ENCODE measurements at places on chromosomes 16 and 17.

GRCh38 chr17:1473841-1474240 is 17.8 kb upstream of the CRK start:
- no peak for DNase-seq

DNA sequence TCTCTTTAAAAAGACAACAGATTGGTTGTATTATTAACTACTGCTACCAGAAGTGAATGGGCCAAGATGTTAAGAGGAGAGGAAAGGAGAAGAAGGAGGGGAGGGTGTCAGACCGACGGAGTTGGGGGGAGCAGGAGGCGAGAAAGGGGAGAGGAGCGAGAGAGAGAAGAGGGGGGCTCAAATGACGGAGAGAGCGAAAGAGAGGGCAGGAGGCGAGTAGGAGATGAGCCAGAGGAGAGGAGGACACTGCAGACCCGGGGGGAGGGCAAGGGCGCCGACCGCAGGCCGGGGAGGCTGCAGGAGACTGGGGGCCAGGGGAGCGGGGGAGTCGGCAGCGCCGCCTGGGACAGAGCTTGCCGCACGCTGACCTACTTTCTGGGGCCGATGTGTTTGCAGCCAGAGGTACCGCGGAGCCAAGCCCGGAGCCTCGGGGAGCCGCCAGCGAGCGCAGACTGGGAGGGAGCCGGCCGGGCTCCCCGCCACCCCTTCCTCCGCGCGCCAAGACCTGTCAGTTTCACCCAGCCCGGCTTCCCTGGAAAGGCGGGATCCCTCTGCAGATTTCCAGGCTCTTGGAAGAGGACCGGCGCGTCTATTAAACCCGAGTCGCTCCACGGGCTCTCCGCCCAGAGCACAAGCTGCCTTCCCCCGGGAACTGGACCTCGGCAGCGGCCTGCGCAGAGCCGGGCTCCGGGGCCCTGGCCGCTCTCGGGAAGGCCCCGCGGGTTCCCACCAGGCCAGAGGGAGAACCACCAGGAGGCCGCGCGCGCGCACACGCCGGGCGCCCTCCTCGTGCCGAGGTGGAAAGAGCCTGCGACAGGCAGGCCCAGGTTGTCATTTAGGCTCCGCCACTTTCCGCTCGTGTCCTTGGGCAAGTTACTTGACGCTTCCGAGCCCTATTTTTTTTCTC is 74.6 kb downstream of the CMC2 start:
- DNase-seq = peak; percentile 64

DNA sequence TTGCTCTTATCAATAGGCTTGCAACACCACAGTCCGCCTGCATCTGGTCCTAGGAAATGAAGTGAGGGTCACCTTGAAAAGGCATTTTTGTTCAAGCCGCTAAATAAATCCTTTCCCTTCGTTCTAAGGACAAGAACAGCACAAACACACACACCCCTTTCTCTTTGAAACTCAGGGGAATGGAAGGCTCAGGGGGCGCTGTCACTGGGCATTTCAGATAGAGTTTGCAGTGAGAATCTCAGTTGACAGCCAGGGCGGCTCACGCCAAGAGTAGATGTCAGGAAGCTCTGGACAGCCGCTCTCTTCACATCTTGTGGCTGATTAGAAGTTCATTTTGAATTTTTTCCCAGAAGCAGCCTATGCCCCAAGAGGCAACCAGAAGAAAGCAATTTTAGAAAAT is 39.8 kb downstream of the ABAT start:
- no peak for DNase-seq

DNA sequence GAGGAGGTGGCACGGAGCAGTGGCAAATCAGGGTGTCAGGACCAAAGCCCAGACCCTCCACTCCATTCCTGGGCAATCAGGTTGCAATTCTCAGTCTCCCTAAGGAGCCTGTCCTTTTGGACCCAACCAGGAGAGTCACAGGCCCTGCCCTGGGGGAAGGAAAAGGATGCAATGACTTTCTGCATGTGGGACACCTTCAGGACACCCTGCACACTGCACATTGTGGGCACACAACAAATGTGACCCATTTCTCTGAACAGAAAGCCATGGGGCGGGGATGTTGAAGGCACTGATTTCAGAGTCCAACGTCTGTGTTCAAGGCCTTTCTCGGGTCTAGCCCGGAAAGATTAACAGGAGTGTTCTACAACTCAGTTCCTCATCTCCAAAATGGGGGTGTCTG is 286.2 kb upstream of the FOXF1 start:
- no peak for DNase-seq

DNA sequence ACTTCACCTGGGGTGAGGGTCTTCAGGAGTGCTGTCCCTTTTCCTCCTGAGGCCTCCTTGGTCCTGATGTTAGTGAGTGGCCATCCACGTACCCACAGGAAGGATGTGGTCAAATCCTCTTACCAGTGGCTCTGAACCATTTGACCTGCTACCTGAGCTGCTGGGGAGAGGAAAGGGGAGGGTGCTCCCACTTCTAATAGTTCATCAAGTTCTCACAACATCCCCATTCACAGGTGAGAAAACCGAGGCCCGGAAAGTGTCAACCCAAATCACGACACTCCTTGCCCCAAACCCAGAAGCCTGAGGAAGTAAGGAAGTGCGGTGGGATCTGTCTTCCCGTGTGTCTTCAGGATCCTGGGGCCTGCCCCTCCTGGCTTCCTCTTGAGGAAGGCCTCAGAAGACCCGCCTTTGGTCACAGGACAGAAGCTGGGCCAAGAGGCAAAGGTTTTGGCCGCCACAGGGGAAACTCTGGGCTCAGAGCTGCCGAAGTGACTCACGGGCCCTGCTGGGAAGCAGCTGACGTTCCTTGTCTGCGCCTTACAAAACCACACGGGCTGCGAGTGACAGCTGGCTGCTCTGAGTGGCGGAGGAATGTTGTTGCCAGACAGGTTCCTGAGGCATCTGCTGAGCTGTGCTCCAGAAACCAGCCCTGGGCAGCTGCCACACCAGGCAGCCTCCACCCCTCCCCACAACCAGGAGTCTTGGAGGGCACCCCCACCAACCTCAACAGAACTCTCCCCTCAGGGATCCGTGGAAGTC is 13.9 kb upstream of the KIFC3 start:
- DNase-seq = peak; percentile 95

- DNase-seq = no peak
Observed at GRCh38 chr16:88971371-88972097, 5.5 kb downstream of the CBFA2T3 start.

- no peak for DNase-seq
Observed at GRCh38 chr17:16415031-16415924, at the start of gene TRPV2. Gene TRPV2, plus strand, starts transcription at chr17:16415571. Its CDS starts 2,098 bp downstream, at chr17:16417669.

GRCh38 chr16:31880322-31880979 is 6.8 kb downstream of the ZNF267 start:
- no peak for DNase-seq

DNA sequence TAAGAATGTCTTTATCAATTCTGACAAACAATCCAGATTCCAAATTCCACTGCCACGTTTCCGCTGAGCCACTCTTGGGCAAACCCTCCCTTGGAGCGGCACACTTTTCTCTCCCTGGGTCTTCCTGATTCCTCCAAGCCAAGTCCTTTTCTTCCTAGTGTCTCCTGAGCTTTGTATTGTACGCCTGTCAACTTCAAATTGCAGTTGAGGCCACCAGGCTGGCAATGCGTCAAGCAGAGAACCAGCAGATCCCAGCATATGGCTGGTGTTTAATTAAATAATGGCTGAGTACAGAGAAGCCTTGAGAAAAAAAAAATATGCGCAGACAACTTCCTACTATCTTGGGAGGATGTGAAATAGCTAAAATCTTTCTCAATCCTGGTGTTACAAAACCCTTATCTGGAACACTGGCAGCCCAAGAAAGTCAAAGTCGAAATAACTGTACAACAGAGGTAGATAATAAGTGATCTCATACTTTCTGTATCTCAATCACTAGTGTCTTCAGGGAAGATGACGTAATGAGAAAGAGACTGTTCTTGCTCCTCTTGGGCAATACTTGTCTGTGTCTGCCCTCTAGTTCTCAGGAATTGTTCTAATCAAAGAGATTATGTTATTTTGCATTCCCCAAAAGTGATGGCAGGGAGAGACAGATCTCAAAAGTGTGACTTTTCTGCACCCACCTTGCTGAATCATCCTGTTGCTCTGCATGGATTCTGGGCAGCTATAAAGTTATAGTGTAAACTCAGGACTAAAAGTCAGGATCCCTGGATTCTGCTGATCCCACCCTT is 15.0 kb downstream of the SMIM36 start:
- DNase-seq = no peak
